ENCODE measurements at places on chromosomes 5 and 9.
A peak's percentile ranks its signal among the peaks of the same experiment; 100 is the strongest.

GRCh38 chr9:91736311-91736710 lies 213.7 kb downstream of the ROR2 start:
- no peak for DNase-seq

DNA sequence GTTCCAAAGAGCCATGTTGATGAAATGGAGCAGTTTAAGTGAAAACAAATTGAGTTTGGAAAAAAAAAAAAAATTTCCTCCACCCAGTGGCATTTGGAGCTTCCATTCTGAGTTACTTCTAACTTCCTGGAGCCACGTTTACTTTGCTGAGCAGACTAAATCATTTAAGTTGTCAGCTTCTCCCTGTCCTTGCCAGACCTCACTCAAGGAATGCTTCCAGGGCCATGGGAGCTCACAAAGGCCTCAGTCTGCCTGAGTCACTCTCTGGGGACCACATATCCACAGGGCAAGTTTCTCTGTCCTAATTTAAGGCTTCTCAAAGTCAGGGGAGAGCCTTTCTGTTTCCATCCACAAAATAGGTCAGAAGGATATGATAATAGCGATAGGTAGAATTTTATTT lies 210.3 kb upstream of the TNC start:
- DNase-seq, result no peak

- no peak for DNase-seq
Measured at GRCh38 chr9:73022353-73022752, 69.5 kb upstream of the ALDH1A1 start.

GRCh38 chr5:143434261-143435209 lies 31.0 kb upstream of the NR3C1 start:
- DNase-seq, result no peak

- peak; percentile 11 for DNase-seq
Measured at GRCh38 chr5:57174128-57174889, 450 bp downstream of the GPBP1 start.

- DNase-seq, result no peak
Measured at GRCh38 chr5:44885903-44886302, 77.2 kb downstream of the MRPS30 start.

DNA sequence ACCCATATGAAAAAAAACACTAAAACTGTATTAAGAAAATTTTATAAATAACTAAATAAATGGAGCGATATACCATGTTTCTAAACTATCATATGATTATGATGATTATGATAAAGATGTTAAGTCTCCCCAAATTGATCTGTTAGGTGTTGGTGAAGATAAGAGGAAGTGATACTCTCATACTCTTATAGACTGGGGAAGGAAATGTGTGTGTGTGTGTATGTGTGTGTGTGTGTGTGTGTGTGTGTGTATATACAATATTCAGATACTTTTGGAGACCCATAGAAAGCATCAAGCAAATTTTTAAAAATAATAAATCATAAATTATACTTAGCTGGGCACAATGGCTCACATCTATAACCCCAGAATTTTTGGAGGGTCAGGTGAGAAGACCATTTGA lies 62.9 kb downstream of the TMEM232 start:
- no peak for DNase-seq

DNA sequence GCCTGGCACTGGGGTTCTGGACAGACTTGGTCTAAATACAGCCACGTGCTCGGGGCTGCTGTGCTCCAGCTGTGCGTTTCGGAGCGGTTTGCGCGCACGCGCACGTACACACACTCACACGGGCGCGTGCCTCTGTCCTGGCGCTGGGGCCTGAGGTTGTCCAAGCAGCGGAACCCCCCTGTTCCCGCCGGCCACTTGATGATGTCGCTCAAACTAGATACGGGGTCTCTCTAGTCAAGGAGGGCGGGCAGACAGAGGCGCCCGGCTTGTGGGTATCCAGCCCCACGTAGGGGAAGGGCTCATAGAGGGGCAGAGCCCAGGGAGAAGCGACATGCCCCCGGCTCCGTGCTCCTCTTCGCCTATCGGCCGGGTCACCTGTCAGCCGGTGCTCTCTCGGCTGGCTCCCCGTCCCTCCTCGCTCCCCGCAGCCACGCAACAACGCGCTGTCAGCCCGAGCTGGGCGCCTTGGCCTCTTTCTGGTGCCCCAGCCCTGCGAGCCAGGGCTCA lies 8.9 kb downstream of the NR2F1-AS1 start:
- DNase-seq, result no peak

DNA sequence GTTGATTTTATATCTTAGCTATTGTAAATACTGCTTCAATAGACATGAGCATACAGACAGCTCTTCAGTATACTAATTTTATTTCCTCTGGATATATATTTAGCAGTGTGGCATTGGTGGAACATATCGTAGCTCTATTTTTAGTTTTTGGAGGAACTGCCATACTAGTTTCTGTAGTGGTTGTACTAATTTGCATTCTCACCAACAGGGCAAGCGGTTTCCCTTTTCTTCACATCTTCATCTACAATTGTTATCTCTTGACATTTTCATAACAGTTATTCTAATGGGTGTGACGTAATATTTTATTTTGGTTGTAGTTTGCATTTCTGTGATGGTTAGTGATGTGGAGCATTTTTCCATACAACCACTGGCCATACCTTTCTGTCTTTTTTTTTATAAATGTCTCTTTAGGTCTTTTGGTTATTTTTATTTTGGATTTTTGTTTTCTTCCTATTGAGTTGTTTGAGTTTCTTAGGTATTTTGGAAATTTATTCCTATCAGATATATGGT lies 32.5 kb downstream of the TAF11L14 start:
- DNase-seq, result no peak

DNA sequence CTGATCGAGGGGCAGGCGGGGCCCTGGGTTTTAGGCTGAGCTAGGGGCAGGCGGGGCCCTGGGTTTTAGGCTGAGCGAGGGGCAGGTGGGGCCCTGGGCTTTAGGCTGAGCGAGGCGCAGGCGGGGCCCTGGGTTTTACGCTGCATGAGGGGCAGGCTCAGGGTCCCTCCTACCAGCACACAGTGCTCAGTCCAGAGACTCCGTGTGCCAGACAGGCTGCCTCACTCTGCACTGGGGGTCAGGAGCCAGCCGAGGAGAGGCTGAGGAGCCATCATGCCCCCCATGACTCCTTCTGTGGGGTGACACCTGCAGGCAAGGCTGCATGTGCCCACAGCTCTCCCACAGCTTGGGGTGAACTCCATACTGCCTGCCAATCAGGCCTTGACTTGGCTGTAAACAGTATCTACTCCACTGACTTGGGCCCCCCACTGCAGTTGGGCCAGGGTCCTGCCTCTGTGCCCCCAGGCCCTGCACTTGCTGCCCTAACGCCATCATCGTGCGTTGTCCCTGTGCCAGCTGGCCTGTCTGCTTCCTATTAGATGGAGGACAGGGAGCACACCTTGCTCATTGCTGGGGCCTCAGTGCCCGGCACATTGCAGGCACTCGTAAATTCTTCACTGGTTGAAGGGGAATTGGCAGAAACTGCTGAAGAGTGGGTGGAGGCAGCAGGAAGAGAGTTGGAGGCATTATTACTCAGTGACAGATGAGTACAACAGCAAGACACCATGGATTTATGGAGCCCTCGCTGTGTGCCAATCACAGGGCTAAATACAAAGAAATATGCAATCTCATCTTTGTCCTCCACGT lies 78.6 kb downstream of the AMBP start:
- no peak for DNase-seq

DNA sequence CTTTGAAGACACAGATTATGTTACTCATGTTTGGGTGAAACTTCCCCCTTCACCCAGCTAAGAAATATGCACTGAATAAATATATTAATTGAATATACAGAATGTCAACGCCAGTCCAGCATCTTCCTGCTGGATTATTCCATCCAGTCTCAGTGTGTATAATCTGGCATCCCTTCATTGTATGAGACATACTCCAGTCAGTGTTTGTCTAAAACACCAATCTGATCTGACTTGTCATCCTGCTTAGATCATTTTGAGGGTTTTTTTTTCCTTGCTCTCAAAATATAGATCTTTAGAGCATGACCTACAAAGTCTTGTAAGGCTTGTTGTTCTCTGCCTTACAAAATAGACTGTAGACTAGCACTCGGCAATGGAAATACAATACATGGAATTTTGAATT lies 195.1 kb downstream of the SMARCA2 start:
- DNase-seq, result no peak

GRCh38 chr5:158570502-158570901 lies 529.2 kb downstream of the EBF1 start:
- DNase-seq, result no peak

- no peak for DNase-seq
Measured at GRCh38 chr5:138983984-138984383, 108.8 kb upstream of the LRRTM2 start.

GRCh38 chr9:89409466-89409865 lies 88.4 kb downstream of the SEMA4D start:
- no peak for DNase-seq

- no peak for DNase-seq
Measured at GRCh38 chr5:172399336-172399735, 55.0 kb downstream of the SH3PXD2B start.

GRCh38 chr9:34571481-34571810 lies 18.1 kb downstream of the CNTFR start:
- no peak for DNase-seq

GRCh38 chr9:116549786-116550660 lies 137.1 kb upstream of the TRIM32 start:
- no peak for DNase-seq

All from occipital lobe (tissue), 3 donors.